Umbilical cord (tissue), 2 donors: ENCODE measurements at places on chromosomes 2 and 18.
A peak's percentile ranks its signal among the peaks of the same experiment; 100 is the strongest.

DNA sequence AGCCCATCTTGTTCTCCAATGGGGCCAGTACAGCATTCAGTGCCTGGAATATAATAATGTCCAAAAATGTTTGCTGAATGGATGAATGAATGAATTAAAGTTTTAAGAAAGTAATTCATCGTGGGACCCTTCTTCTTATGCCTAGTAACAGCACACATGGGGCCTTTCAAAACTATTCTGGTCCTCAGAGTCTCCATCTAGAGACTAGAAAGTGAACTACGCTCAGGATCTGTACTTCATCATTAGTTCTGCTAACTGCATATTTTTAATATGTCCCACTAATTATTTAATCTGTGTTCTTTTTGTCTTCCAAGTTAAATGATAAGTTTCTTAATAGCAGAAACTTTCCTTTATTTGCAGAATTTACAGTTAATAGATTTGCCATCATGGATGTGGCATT lies 172.5 kb downstream of the SMAD2 start:
- no peak for DNase-seq

DNA sequence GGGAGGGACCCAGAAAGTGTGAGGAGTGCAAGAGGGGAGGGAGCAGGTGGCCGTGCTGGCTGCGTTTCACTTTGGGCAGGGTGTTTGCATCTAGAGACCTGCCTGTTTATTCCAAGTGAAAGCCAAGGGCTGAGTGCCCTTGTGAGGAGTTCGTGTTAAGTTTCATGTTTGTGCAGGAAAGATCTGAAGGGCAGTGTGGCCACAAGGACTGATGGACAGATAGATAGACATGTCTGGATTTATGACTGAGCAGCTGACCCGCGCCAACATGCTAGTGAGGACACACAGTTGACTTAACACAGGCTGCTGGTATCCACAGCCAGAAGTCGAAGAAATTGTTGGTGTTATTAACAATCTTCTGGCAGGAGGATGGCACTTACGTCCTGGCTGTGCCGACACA lies 387.6 kb upstream of the TNP1 start:
- no peak for DNase-seq

GRCh38 chr18:57210107-57210715 lies 63.3 kb downstream of the BOD1L2 start:
- peak; percentile 47 for DNase-seq

GRCh38 chr2:237873421-237873831 lies 14.0 kb downstream of the RAMP1 start:
- peak; percentile 60 for DNase-seq

GRCh38 chr2:178452870-178453269 lies 1.7 kb downstream of the PJVK start:
- DNase-seq, result no peak

DNA sequence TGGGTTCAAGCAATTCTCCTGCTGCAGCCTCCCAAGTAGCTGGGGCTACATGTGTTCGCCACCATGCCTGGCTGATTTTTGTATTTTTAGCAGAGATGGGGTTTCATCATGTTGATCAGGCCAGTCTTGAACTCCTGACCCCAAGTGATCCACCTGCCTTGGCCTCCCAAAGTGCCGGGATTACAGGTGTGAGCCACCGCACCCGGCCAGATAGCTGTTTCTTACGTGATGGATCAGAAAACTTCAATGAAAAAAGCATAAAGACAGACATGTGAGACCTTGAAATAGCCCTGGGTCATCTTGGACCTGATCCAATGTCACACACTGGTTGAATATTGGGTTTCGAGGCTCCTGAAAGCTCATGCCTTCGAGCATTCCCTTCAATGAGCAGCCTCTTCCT lies 66.7 kb upstream of the RTN4 start:
- no peak for DNase-seq

- DNase-seq, result no peak
Measured at GRCh38 chr18:6412933-6413472, 1.7 kb downstream of the L3MBTL4 start.

DNA sequence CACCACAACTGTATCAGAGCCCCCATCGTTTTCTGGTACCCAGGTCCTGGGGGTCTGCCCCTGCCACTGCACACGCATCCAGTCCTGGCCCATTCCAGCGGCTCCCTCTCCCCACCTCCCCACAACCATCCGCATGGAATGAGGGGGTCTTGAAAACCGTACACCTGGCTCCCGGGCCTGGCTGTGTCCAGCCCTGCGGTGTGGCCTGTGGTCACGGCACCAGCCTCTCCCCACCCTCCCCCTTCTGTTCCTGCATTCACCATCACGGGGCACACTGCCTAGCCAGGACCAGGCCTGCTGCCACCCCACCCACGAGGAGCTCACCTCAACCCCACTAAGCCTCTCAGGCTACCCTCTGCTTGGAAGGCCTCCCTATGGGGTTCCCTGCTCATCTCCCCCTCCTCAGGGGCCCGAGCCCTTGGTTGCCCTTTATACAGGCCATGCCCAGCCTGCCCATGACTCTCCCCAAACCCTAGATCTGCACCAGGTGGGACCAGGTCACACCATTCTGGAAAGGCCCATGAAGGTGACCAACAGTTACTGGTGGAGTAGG lies 11.4 kb downstream of the GPR35 start:
- no peak for DNase-seq
